ENCODE measurements at places on chromosomes 2 and 18.

DNA sequence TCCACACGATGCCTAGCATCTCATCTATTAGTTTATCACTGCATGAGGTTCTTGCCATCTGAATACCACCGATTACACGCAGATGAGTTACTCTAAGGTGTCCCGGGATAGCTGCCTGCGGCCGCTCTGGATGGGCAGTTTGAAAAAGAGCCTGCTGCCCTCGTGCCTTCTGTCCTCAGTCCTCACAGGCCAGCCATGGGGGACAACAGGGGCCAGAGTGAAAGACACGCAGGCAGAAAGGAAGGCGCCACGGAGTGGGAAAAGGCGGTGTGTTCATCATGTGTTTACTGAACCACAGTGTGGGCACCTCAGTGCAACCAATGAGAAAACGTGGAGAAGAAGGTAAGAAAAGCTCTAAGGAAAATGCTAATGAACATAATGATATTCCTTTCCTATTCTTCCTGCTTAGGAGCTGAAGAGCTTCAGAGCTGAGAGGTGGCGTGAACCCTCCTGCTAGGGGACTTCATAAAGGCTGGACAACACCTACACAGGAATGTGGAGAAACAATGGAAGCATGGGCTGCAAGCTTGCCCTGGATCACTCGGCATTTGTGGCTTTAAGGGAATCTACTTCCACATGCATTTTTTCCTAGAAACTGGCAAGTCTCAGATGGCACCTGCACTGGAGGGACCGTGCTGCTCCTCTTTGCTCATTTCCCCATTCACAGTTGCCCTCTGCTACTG lies 50.9 kb downstream of the CABYR start:
- no peak for DNase-seq

DNA sequence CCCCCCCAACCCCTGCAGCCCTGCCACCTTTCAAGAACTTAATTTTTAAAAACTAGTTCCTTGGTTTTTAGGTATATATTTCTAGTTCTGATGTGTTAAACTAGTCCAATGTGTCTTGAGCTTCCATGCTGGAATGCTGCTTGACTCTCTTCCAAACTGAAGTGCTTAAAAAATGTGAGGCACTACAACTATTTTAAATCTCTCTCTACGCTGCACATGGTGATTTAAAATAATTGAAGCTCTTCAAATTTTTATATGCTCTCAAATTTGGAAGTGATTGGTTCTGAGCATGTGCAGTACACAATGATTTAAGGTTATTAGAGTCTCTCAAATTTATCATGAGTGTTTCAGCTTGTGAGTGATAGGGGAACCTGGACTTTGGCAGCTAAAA lies 192.6 kb upstream of the ZEB2 start:
- DNase-seq: no peak

- no peak for DNase-seq
Observed at GRCh38 chr2:46072101-46072820, 224.9 kb upstream of the EPAS1 start.

DNA sequence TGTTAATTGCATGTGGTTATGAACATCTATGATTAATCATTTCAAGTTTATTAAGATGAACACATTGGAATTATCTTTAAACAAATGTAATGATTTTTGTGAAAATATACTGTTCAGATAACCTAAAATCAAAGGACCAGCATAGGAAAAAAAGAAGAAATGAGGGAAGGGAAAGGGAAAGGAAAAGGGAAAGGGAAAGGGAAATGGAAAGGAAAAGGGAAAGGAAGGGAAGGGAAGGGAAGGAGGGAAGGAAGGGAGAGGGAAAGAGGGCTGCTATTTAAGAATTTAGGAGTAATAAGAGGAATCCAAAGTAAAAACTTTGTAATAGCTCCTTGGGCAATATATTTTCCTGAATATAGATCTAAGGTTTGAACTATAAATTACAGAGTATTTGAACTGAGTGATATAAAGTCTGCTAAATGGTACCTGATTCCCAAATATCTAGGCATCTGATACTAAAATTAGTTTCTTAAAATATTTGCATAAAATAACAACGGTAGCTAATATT lies 726.3 kb downstream of the EPHA4 start:
- no peak for DNase-seq

- DNase-seq: no peak
Observed at GRCh38 chr2:26997394-26997793, 27.0 kb downstream of the MAPRE3 start.

DNA sequence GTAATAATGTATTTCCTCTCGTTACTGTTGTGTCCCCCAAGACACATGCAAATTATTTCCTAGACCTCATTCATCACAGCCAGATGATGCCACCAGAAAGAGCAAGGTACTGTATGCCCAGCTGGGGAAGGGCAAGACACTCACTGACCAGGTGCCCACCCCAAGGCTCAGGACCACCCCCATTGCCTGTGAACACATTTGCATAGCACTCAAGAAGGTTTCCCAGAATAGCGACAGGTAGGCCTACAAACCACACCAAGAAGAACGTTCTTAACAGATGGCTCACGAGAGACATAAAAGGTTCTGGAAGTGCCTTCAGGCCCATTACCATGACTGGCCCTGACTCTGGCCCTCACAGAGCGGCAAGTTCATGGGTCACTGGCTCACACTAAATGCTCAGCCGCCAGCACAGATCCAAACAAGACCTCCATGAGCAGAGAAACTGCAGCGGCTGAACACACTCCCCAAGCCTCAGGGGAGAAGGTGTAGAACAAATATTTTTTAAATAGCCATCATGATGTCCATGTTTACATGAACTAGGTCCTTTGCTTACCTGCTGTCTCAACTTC lies 44.0 kb downstream of the FAM168B start:
- DNase-seq: no peak

- DNase-seq: no peak
Observed at GRCh38 chr18:49658823-49659404, 97.1 kb downstream of the LIPG start.
